ENCODE measurements at places on chromosomes 6 and 20.

DNA sequence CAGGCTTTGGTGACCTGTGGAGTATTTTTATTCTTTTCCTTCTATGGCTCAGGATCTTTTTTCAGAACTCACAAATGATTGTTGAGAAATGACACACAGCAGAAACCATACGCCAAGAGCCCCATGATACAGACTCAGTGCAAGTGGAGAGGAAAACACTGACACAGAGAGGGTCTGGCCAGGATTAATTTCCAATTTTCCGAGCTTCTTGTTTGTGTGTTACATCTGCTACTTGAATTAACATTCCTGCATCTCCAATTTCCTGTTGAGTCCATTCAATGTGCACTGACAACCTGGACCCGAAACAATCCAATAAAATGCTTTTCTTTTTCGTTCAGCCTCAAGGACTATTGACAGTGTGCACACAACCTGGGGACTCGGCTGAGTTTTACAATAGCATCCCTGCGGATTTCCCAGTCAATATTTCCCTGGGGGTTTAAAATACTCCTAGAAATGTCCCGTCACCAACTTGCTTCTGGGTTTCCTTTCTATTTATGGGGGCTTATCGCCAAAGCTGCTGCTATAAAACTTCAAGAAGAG is 4.9 kb upstream of the MLN start:
- DNase-seq = no peak

DNA sequence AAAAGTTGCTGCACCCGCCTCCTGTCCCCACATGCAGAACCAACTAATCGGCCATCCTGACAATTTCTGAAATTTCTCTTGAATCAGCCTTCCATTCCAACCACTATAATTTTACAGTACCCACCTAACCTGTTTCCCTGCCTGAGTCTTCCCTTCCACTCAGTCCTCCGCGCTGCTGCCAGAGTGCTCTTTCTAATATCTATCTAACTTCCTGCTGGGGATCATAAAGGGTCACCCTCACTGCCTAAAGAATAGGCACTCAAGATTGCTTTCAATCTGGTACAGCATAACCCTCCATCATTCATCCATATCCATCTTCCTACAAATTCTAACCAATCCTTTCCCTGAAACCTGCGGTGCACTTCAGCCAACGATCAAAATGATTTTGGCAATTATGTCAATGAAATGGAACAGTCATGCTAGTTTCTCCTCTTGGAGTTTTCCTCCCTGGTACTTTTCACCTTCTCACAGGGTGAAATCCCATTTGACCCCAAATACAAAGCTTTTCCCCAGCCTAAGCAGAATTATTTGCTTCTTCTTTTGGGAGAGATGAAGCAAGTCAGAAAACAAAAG is 117.5 kb upstream of the BEND6 start:
- DNase-seq = no peak

DNA sequence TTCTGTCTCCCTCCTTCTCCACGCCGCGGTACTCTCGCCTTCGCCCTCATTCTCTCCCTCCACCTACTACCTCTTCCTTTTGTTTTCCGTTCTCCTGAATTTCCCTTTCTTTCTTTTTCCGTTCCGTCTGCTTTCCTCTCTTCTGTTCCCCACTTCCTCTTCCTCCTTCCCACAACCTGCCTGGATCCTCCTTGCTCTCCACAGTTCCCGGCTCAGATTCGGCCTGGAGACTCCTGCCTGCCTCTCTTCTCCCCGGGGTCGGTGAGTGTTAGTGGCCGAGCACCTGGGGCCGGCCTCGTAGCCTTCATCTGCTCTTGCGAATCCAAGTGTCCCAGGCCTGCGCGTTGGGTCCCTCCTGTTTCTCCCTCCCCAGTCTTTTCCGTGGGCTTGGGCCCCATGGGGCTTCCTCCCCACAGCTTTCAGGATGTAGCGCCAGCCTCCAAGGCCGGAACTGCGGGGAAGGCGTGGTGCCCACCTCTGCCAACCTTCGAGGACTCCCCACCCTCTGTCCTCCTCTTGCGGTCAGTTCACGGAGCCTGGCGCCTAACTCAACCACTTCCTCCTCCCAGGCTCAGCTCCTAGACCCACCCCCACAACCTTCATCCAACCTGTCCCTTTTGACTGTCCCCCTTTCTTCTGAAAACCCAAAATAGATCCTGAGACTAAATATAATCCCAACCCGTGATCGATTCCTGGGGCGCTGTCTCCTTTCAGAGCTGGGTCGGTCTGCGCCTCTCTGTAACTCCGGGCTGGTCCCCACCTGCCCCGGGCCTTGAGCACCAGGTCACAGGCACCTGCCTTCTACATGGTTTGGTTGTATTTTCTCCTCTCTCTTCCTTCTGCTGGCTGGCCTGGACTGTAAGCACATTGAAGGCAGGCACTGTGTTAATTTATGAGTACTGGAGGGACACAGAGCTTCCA is 6.8 kb downstream of the NRN1 start:
- DNase-seq = no peak

GRCh38 chr20:63682384-63683139 is 13.9 kb upstream of the TNFRSF6B start:
- no peak for DNase-seq

DNA sequence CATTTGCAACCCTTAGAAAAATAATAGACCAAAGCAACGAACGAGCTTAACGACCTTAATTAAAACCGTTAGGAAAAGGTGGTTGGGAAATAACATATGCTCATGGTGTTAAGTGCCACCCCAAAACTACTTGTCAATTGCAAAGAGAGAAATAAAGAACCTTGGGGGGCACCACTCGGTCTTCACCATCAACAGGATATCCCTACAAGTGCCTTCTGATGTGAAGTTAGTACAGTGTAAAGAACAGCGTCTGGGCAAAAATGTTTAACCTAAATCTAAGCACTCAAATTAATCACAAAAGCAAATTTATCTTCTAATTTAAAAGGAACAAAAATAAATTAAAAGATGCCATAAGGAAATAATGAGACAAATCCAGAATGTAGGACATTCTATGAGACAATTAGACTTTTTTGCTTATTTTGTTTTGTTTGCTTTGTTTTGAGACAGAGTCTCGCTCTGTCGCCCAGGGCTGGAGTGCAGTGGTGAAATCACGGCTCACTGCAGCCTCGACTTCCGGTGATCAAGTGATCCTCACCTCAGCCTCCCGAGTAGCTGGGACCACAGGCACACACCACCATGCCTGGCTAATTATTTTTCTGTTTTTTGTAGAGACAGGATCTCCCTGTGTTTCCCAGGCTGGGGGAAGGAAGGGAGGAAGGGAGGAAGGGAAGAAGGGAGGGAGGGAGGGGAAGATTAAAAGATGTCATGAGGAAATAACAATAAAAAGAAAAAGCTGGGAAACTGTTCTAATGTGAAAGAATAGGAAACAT is 41.3 kb upstream of the BTN3A2 start:
- no peak for DNase-seq

GRCh38 chr6:9621276-9621675 is 793.6 kb downstream of the TFAP2A start:
- DNase-seq = no peak

- DNase-seq = no peak
These were observed 106.1 kb downstream of the TNFAIP3 start for GRCh38 chr6:137973201-137973600.

GRCh38 chr6:151958332-151958731 is 150.8 kb downstream of the ESR1 start:
- no peak for DNase-seq

GRCh38 chr6:70874181-70874913 is 82.5 kb downstream of the B3GAT2 start:
- no peak for DNase-seq

GRCh38 chr20:33601861-33602260 is 60.3 kb upstream of the C20orf144 start:
- no peak for DNase-seq

DNA sequence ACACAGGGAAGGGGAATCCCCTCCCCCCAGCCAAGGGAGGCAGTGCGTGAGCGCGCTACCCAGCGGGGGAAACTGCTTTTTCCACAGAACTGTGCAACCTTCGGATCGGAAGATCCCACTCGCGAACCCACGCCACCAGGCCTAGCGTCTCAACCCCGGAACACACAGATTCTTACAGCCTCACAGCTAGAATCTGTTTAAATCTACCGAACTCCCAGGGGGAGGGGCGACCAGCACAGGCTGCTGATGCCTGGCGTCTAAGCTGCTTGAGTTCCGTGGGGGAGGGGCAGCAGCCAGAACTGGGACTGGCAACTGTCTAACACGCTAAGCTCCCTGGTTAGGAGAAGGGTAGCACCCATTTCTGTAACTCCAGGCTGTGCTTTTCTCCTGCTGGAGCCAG is 217.3 kb upstream of the TENT5A start:
- no peak for DNase-seq

GRCh38 chr20:40949346-40949745 is 79.3 kb upstream of the TOP1 start:
- DNase-seq = no peak

- no peak for DNase-seq
These were observed 294.0 kb downstream of the ADGB start for GRCh38 chr6:146892613-146893401.

DNA sequence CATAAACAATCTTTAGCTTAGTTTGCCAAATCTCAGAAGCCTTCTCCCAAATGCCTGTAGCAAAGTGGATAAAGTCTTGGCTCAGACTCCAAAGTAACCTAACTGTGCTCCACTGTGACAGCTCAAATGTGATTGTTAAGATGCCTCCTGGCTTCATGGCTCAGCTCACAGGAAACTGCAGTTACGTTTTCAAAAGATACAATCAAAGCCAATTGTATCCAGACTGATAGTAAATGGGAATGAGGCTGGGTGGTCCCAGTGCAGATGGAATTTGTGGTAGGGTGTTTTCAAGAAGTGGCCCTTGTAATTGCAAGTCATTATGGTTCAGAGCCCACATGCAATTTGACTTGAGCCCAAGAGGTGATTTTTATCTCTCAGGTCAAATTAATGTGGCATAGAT is 151.2 kb upstream of the TAB2 start:
- DNase-seq = no peak

DNA sequence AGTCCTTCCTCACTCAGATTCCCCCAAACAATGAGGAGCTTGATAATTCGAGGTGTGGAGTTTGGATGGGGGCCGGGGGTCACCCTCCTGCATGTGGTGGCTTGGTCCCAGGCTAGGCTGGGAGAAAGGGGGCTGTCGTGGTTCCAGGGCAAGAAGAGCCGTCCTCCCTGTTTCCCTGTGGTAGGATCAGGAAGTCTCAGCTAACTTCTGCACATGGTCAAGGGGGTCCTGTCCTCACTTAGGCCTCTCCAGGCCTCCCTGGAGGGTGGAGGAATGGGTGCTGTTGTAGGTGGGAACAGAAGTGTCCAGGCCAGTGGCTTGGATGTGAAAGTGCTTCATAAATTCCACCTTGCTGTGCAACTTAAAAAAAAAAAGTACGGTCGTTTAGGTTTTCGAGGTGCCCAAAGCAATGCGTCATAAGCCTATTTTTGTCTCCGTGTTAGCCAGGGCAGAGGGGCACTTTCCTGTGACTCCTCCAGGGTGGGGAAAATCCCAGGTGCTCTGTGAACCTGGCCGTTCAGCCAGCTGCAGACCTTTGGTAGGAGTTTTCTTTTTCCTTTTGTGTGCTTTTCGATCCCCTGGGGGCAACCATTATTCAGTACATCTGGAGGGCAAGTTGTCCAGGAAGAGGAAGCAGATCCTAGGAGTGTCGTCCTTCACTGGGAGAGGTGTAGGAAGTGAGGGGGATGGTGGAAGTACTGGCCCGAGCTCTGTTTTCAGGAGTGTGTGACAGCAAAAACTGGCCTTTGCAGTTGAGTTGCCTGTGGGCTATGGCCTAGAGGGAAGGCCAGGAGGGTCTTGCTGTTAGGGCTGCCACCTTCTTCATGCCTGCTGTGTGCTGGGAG is 9.6 kb downstream of the IGF2R start:
- DNase-seq = no peak

- DNase-seq = no peak
These were observed 148.7 kb downstream of the SOX4 start for GRCh38 chr6:21742238-21742660.

DNA sequence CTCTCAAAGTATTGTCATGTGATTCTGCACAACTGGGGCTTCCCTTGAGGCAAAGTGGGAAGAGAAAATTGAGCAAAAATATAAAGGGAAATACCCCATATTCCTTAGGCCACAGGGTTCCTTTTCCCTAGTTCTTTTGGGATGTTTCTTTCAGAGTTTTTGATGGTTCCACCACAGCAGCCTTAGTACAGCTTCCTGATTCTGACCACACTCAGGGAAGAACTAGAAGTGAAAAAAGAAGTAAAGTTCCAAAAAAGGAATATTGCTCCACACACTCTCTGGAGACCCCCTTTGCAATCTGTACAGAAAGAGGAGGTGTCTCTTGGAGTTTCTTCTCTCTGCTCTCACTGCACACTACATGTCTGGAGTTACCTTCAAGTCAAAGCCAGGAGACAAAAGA is 27.9 kb upstream of the HLA-DQA2 start:
- no peak for DNase-seq

GRCh38 chr6:21468461-21468860 is 125.1 kb upstream of the SOX4 start:
- DNase-seq = no peak

DNA sequence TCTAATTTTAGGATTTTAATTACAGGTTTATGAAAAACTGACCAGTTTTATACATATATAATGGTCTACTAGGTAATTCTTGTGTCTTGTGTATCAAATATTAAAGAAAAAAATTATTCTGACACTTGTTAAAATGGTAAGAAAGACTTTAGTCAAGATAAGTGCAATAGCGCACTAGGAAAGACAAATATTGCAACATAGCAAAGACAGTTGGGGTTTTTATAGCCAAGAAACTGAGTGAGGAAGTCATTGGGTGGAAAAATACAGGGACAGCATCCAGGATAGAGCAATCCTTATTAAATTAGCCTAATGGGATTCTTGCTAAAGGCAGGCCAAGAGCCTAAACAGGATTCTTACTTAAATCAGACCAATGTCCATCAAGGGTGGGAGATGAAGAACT is 71.1 kb downstream of the ROS1 start:
- no peak for DNase-seq

DNA sequence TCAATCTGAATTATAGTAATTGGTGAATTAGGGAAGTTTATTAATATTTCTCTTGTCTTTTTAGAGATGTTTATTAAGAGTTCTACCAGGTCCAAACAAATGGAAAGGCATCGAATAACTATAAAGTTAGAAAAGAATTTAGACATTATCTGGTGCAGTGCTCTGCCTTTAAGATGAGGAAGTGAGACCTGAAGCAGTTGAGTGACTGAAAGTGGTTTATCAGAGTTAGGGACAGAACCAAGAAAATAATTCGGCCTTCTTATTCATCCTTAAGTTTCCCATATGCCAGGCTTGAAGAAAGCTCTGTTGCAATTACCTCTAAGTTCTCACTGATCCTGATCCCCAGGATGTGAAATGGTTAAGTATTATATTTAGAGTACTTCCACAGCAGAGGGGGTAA is 94.2 kb upstream of the FLRT3 start:
- no peak for DNase-seq

DNA sequence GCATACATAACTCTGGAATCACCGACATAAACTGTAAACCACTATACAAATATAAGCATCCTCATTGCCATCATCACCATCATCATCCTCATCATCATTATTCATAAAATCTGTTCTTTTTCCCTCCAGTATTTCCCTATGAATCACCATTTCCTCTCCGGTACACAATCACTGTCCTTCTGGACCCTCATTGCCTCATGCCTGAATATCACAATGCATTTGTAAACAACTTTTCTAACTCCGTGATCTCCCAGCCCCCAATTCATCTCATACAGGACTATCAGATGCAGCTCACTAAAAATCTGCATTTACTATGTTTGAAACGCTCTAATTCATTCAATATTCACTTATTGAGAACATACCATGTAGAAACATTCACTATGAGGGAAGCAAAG is 339.7 kb downstream of the TBC1D32 start:
- DNase-seq = no peak

- no peak for DNase-seq
These were observed 16.1 kb upstream of the ZNF292 start for GRCh38 chr6:87139236-87139635.

GRCh38 chr20:54517241-54517975 is 42.0 kb downstream of the DOK5 start:
- DNase-seq = no peak

All from NCI-H1436 treated with DMSO at 0.1 percent for 48 hours (cell line).